GM13977 (cell line): ENCODE measurements at places on chromosomes 7 and 10.

DNA sequence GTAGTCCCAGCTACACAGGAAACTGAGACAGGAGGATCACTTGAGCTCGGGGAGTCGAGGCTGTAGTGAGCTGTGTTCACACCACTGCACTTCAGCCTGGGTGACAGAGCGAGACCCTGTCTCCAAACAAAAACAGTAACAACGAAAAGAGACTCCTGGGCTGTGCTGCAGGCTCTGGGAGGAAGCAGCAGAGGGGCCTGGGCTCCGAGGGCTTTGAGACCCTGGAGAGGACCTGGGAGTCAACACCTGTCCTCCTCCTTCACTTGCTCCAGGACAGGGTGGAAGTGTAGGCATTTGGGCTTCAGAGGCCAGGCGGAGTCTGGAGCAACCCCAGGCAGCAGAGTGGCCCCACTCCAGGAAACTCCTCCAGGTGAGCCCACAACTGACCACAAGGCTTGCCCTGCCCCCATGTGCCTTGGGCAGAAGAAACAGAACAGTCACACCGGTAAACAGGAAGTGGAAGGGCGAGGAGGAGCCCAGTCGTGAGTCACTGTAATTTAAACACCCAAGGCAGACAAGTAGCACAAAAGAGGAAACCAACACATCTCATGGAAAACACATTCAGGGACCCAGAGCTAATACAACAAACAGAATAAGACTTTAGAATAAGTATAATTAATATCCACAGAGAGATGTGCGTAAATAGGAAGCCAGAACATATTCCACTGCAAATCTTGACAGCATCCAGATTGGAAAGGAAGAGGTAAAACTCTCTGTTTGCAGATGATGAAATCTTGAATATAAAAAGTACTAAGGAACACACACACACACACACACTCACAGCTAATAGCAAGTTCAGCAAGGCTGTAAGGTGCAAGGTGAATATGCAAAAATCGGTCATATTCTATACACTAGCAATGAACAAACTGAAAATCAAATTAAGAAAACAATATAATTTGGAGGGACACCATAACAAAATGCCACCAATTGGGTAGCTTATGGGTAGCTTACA lies 20.5 kb upstream of the RASGEF1A start:
- DNase-seq, result peak; percentile 33

- no peak for DNase-seq
These were observed 8.5 kb downstream of the AKR1B15 start for GRCh38 chr7:134557391-134557790.

- DNase-seq, result no peak
These were observed 55.7 kb downstream of the SGCE start for GRCh38 chr7:94600267-94600666.

GRCh38 chr10:24358022-24358421 lies 149.1 kb downstream of the KIAA1217 start:
- DNase-seq, result no peak

DNA sequence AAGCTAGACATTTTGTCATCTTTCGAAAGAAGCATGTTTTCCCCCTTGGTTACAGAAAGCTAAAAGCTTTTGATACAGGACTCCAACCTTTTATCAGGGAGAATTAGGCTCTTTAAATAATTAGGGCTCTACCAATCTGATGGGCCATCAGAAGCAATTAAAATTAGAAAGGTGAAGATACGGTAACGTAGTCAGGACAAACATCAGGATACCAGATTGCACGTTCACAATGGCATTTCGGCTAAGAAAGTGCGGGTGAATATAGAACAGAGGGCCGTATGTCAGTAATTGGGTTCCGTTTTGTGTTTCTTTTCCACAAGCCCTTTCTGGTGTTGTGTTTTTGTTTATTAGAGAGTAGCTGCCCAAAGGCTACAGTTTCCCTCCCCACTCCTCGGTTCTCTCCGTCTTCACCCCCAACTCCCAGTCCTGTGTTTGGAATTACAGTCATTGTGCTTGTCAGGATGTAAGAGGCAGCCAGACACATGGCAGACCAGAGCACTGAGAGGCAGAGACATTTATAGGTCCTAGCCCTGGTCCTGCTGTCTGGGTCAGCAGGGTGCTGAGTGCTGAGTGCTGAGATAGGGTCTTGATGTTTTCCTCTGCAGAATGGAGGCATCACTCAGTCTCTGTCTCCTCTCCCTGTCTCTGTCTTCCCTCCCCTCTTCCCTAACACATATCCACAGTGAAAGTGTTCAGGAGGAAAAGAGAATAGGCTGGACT lies 5.5 kb downstream of the PFKP start:
- DNase-seq, result no peak

GRCh38 chr7:75616421-75617167 lies 122.1 kb downstream of the HIP1 start:
- DNase-seq, result no peak

GRCh38 chr7:27897441-27897847 lies 157.5 kb downstream of the TAX1BP1 start:
- DNase-seq, result no peak

GRCh38 chr7:116363637-116364432 lies 135.7 kb upstream of the CAV2 start:
- no peak for DNase-seq

GRCh38 chr7:141686074-141686473 lies 15.9 kb downstream of the DENND11 start:
- DNase-seq, result no peak

DNA sequence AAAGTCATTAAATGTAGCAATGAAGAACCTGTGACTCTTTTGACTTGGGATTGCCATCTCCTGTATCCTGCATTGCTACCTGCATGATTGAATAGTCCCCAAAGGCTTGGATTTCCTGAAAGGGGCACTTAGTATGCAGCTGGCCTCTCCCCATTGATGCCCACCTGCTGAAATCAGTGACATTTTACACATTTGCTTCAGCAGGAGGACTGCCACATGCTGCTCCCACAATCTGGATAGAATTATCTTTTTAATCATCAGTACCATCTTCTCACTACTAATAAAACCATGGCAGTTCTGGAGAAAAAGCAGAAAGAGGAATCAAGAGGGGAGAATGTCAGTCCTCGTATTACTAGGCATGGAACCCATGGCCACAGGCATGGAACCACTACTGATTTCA lies 67.8 kb downstream of the SLC13A1 start:
- DNase-seq, result no peak

DNA sequence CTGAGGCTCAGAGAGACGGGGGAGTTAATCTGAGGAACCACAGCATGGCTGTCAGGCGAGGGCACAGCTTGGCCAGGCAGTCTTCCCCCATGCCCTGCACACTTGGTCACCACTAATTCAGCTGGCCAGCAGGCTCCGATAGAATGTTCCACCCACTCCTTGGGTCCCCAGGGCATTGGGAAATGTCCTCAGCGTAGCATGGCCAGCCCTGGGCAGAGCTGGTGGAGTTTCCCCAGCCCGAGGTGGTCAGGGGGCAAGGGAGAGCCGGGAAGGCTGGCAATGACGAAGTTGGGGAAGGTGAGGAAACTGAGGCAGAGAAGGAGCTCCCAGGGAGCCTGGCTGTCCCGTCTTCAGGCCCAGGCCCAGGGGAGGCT lies 12.1 kb upstream of the GRIFIN start:
- no peak for DNase-seq

- DNase-seq, result no peak
These were observed 115.6 kb upstream of the TNS3 start for GRCh38 chr7:47697543-47697942.

GRCh38 chr7:25259487-25260243 lies 31.4 kb upstream of the NPVF start:
- peak; percentile 56 for DNase-seq

DNA sequence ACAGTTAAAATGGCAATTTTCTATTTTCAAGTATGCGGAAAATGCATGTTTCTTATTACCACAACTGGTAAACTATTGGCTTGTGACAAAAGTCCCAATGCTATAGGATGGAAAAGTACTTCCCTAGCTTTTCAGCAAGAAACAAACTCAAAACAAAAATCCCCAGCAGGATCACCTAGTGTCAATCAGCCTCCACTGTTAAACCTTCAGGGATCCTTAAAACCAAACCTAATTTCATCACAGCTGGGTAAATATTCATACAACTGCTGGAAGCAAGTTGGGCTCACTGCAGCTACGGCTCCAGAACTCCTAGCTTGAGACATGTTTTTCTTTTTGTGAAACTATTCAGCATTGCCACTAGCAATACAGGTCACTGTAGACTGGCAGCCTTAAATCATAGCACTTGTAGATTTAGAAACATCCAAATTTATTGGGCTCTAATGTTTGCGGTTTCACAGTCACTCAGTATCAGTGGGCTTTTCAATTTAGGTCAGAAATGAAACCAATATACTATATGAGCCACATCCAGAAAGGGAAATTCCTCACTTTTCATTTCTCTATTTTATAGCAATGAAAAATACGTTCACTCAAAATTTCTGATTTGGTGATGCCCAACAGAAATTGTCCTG lies 145.2 kb upstream of the ANK3 start:
- DNase-seq, result no peak

DNA sequence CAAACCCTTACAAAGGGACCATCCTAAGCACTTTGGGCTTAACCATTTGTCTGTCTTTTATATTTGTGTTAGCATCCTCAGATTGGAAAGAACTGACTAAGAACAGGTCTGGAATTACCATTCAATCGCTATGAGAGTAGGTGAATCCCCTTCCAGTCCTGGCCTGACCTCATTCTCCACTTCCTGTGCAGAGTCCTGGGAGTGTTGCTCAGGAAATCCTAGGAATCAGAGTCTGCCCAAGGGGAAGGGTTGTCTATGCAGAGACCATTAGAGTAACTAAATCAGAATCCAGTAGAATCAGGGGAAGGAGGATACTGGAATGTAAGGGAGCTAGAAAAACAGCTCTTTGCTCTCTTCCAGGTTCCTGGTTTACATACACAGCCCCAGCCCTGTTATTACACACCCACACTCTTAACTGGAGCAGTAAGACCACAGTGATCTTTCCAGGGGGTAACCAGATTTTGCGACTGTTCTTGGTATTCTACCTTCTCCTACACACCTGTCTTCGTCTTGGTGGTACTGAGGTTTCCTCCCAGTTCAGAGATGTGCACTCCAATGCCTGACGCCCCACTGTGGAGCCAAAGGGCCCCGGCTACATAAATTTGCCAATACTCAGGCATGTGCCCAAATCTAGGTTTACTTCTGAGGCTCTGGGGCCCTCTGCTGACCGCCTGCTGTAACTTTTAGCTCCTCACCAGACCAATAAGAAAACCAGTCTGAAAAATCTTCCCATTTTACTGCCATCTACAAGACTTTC lies 103.7 kb downstream of the RNF216 start:
- peak; percentile 54 for DNase-seq

- no peak for DNase-seq
These were observed 34.8 kb downstream of the GRK5 start for GRCh38 chr10:119242186-119242585.

GRCh38 chr7:149879271-149879743 lies 5.5 kb downstream of the ATP6V0E2 start:
- no peak for DNase-seq

- peak; percentile 10 for DNase-seq
These were observed 128.5 kb downstream of the ANKRD7 start for GRCh38 chr7:118352867-118353453.

GRCh38 chr10:102287538-102287937 lies 42.2 kb downstream of the GBF1 start:
- no peak for DNase-seq

GRCh38 chr10:73932620-73933112 lies 21.7 kb downstream of the PLAU start:
- DNase-seq, result no peak

DNA sequence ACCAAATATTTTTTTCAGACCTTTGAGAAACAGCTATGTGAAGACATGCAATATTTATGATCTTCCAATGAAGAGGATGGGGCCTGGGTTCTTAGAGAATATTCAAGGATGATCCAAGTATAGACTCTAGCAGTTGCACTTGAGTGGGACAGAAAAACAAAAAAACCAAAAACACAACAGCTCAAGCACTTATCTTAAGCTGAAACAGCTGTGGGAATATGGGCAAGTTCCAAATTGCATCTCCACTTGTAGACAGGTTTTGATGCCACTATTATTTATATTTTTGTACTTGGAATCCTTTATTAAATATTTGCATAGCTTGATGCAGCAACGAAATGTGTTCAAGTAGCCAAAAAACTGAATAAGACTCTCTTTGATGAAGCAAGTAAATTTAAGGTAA lies 2.2 kb upstream of the PDK4 start:
- no peak for DNase-seq

DNA sequence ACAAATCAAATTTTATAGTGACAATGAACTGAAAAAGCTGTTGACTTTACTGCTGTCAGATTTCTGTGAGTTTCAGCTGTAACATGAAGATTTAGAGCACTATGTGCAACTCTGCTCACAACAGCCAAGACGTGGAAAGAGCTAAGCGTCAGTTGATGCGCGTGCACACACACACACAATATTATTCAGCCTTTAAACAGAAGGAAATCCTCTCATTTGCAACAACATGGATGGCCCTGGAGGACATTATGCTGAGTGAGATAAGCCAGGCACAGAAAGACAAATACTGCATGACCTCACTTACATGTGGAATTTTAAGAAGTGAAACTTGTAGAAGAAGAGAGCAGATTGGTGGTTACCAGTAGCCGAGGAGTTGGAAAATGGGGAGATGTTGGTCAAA lies 82.8 kb upstream of the FRMD4A start:
- DNase-seq, result no peak

DNA sequence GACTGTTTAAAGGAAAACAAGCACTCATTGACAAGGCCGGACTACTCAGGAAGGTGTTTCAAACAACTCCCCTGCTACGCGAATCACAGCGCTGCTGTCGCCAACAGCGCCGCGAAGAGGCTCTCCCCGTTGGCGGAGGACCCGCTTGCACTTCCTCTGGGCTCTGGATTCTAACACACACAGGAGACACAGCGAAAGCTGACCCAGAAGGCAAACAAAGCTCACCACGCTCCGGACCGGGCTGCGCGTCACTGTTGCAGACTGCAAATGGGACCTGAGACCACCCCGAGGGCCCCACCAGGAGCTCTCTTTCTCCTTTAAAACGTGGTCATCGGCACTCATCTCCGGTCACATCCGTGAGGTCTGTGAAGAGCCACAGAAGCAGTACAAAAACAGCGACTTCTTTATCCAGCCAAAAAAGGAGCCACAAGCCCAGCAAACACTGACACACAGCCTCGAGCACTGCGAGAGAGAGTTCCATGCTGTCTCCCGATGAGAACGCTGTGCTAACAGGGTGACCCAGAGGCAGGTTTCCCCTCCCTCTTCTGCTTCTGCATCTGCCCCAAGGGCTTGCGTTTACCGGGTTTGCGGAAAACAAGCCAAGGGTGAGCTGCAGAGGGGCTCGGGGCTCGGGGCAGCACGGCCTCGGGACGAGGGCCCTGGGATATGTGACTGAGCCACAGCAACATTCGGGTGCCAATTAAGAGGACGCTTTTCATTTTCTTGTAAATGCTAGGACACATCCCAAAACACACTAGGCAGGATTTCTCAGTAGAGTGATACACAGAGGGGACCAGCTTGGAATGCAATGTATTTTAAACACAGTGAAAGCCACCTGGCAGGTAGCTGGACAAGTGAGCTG lies 41.3 kb downstream of the AMZ1 start:
- no peak for DNase-seq

GRCh38 chr10:113620511-113620910 lies 43.3 kb downstream of the NRAP start:
- no peak for DNase-seq

- DNase-seq, result no peak
These were observed 131.8 kb upstream of the WDR11 start for GRCh38 chr10:120719333-120719732.
